ENCODE measurements at places on chromosomes 7 and 10.
A peak's percentile ranks its signal among the peaks of the same experiment; 100 is the strongest.

GRCh38 chr7:112063974-112064373, 142.2 kb downstream of the DOCK4 start:
- DNase-seq = no peak

DNA sequence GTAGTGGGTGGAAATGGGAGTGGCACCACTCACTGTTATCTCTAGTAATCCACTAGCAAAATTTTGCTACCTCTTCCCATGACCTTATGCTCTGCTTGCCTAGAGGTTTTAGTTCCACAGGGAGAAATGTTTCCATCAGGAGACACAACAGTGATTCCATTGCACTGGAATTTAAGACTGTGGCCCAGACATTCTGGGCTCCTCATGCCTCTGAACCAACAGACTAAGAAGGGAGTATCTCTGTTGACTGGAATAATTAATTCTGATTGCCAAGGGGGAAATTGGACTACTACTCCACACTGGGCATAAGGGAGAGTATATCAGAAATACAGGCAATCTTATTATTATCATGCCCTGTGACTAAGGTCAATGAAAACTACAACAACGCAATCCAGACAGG, 16.2 kb upstream of the BRAF start:
- peak; percentile 3 for DNase-seq

GRCh38 chr10:97999066-97999922, 31.1 kb downstream of the CRTAC1 start:
- no peak for DNase-seq

GRCh38 chr7:102296179-102296438, 9.4 kb downstream of the SH2B2 start:
- no peak for DNase-seq

GRCh38 chr10:29534590-29534989, 100.2 kb downstream of the SVIL start:
- no peak for DNase-seq

DNA sequence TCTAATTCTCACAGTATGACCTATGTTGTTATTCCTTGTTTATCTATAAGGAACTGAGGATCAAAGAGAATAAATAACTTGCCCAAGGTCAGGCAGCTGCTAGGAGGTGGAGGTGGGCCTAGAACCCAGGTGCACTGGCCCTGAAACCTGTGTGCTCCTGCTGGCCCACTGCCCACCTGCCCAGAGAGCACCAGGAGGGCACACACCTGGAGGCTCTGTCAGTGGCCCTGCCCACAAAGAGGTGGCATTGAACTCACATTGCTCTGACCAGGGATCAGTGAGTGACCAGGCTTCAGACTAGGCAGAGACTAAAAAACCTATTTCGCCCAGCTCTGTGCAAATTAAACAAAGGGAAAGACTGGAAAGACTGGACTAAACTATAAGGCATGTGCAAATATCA, 210.6 kb downstream of the TNS3 start:
- DNase-seq = no peak

DNA sequence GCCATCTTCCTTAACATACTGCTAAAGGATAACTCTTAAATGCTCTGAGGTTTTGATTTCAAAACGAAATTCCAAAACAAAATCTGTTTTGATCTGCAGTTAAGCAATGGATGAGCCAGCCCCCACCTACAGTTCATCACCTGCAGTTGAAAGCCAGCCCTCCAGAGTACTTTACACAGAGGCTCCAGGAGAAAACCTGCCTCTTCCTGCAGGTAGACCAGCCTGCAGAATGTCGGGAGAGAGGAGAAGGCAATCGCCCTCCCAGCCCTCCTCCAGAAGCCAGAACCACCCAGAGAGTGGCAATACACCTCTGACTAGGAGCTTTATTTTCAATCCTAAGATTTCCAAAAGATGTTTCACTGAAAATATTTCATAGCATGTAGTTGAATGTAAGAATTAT, 798.1 kb downstream of the GATA3 start:
- no peak for DNase-seq

DNA sequence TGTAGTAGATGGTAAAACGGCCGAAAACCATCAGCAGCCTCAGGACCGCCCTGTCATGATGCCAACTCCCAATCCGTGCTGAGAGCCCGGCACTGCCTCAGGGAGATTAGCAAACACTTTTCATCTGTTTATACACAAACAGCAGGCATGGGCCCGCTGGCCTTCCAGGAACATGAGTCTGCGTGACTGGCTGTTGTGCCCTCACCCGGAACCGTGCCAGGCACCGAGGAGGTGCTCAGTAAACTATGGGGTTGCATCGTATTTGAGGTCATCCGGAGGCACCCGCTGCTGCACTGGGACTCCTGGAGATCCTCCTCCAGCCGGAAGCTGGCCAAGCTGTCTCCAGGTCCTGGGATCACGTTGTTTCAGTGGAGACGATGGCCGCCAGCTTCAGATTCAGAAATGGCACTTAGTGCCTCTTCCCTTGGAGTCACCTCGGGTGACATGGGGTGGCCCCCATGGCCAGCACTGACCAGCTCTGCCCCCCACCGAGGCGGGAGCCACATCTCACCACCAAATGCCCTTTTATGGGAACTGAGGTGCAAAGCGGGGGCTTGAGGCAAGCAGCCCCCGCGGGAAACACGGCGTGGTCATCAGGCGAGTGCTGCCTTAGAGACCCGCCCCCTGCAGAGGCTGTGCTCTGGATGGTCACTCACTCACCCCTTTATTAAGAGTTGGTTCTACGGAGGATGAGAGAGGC, 585.9 kb downstream of the PTPRN2 start:
- no peak for DNase-seq

GRCh38 chr7:99409806-99410205, 1.0 kb downstream of the BUD31 start:
- DNase-seq = no peak

DNA sequence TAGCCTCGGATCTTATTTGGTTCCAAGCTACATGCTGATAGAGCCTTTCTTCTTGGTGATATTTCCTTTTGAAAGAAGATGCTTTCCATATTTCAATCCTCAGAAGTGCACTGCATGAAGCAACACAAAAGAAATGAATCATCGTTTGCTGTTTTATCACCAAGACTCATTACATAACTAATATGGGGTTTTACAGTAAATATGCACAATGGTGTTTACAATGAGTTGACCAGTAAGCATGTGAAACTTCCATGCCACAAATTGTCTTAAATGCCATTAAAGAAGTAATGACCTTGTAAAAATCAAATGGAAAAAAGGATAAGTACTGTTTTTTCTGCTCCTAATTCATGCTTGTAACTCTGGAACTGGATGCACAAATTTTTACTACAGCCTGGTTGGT, 1017.0 kb upstream of the GHITM start:
- DNase-seq = no peak
